ENCODE measurements at places on chromosomes 6 and 20.

DNA sequence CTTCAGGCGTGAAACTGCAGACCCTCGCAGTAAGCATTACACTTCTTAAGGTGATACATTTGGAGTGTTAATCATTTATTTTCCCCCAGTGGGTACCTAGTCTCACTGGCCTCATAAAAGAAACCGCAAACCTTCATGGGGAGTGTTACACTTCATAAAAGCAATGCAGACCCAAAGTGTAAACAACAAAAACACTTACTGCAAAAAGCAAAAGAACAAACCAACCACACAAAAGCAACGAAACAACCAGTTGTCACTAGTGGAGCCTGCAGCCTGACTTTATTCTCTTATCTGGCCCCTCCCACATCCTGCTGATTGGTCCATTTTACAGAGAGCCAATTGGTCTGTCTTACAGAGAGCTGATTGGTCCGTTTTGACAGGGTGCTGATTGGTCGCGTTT is 23.8 kb downstream of the LY86 start:
- no peak for DNase-seq

- DNase-seq = no peak
Measured at GRCh38 chr6:155241966-155242365, 21.8 kb upstream of the CLDN20 start.

GRCh38 chr6:149887343-149887742 is 10.6 kb downstream of the RAET1E start:
- DNase-seq = no peak

- no peak for DNase-seq
Measured at GRCh38 chr20:43800186-43800585, 73.4 kb upstream of the GTSF1L start.

DNA sequence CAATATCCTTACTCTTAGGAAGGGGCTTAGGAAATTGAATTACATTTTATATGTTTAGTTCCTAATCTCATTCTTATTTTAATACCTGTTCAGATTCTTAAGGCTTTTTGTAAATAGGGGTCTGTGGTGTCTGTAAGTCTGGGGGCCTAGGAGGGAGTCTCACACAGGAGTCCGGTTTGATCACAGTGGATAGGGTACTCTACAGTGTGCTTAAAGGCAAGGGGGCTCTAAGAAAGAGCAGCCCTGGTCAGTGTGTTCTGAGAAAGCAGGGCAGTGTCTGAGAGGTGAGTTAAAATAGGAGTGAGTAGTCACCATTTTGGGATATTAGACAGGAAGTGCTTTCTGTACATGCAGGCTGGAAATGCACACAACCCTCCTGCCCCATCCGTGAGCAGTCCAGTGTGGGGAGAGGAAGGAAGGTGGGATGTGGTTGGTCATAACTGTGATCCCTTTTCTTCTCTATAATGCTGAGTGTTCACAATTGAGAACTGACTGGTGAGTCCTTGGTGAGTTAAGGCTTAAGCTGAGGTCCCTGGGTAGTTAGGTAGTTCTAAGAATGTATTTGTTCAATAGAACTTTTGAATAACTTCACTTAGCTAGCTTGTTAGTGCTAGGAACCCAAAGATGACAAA is 50.0 kb downstream of the CDKAL1 start:
- no peak for DNase-seq

DNA sequence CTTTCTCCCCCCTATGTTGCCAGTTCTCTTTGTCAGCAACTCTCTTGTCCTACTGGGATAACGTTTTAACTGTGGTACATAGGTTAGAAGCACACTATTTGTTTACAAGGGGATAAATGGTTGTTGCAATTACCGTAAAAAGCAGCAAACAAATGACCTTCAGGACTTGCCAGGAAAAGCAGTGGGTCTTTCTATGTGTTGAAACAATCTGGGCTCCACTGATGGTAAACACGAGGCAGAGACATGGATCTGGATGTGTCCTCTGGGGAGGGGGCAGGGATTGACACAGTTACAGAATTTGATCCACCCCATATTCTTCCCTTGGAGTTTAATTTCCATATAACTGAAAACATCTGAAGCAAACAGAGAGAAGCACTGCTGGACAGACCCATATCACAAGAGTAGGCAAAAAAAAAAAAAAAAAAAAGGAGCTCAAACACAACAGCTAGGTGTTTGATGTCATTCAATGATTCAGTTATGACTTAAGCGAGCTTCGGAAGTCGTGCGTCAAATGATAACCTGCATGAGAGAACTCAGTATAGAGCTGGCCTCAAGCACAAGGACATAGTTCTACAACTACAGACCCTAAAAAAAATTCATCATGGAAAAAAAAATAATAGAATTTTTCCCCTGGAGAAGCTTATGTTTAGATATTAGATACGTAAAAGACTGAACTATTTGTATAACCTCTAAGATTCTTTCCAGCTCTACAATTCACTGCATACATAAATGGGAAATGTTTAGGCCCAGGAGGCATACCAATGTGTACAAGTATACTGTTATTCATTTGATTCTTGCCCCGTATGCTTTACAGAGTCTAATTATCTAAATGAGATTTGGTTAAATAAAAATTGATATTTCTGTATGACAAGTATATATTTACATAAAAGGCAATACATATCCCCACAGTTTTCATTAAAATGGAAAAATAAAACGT is 127.7 kb downstream of the ALDH8A1 start:
- no peak for DNase-seq

- no peak for DNase-seq
Measured at GRCh38 chr6:12815884-12816600, 99.5 kb downstream of the PHACTR1 start.

DNA sequence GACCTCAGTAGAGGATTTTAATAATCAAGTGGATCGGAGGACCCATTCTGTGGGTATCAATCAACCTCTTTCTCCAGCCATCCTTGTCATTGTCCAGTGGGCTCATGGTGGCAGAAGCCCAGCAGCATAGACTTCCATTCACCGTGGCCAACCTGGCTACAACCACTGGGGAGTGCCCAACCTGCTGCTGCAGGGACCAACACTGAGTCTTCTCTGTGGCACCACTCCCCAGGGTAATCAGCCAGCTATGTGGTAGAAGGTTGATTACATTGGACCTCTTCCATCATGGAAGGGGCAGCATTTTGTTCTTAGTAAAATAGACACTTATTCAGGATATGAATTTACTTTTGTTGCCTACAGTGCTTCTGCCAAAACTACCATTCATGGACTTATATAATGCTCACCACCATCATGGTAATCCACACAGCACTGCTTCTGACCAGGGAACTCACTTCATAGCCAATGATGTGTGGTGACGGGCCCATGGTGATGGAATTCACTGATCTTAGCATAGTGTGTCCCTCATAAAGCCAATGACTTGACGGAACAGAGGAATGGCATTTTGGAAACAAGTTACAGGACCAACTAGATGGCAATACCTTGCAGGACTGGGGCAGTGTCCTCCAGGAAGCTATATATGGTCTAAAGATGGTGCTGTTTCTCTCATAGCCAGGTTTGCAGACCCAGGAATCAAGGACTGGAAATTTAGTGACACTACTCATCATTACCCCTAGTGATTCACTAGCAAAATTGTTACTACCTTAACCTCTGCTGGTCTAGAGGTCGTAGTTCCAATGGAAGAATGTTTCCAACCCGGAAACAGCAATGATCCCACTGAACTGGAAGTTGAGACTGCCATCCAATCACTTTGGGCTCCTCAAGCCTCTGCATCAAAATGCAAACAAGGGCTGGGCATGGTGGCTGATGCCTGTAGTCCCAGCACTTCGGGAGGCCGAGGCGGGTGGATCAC is 7.6 kb downstream of the CD24 start:
- DNase-seq = no peak

DNA sequence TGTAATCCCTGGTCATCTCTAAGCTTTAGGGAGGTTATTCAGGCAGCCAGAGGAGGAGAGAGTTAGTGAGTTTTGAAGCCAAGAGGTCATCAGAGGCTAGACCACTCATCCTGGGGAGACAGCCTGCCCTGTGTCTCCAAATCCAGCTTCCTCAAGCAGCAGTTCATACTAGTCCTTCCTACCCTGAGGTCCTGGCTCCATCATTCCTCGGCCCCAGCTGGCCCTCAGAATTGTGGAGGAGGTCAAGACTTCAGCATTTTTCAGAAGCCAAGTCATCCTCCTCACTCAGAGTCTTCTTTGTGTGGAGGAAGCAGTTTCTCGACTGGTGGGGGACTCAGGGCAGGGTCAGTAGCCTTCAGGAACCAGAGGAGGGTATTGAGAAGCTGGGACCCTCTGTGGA is 12.4 kb upstream of the KIAA1755 start:
- DNase-seq = no peak

DNA sequence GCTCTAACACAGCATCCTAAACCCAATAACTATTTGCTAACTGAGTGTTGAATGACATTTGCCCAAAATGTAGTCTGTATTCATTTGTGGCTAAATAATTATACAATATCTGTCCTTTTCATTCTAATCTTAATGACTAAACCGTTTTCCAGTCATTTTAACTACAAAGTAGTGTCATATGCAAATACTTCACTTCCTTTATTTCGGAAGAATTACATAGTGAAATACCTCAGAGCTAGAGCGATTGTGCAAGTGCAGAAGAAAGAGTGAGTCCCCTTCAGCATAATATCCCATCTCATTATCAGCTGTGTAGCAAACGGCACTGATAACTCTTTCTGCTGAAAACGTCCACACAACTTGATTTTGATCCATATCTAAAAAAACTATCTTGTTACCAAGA is 66.2 kb downstream of the ROS1 start:
- DNase-seq = no peak

DNA sequence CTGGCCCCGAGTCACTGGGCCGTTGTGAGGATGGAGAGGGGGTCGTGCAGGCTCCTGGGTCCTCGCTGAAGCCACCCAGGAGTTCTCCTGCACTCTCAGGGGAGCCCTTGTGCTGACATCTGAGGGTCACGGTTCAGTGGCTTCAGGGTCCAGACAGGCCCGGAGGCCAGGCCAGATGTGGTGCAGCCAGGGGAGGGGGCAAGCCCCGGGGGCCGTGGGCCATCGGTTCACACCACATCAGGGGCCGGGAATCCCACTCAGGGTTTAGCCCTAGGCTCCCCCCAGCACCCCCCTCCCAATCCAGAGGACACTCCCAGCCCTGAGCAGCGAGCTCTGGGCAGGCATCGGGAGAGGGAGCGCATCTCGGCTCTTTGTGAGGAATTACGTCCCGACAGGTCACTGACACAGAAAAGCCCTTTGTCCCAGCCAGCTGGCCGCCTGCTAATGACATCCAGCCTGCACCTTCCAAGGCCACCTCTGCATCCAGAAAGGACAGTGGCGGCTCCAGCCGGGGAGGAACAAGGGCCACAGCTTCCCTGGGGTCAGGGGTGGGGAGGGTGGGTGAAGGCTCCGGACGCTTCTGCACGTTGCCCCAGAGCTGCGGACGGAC is 6.4 kb upstream of the CHRNA4 start:
- no peak for DNase-seq

DNA sequence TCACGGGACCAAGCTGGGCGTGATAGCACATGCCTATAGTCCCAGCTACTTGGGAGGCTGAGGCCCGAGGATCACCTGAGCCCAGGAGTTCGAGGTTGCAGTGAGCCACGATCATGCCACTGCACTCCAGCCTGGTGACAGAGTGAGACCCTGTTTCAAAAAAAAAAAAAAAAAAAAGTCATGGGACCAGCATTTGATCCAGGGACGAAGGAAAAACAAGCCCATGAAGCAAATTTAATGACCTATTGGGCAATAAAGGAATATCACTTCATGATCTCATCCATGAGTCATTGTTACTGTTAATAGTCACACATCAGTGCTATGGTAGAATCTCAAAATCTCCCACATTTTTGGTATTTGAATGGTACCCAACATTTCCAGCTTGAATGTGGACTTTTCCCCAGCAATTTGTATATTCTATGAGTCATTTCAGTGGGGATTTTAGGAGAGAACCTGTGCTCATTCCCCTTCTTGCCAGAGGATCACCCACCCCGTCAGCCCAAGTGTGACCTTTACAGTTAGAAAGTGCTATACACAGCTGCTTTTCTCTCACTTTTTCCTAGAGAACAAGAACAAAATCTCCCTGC is 8.5 kb upstream of the SOD2 start:
- no peak for DNase-seq

All from H54 (cell line).